ENCODE measurements at places on chromosomes 13 and 19.

DNA sequence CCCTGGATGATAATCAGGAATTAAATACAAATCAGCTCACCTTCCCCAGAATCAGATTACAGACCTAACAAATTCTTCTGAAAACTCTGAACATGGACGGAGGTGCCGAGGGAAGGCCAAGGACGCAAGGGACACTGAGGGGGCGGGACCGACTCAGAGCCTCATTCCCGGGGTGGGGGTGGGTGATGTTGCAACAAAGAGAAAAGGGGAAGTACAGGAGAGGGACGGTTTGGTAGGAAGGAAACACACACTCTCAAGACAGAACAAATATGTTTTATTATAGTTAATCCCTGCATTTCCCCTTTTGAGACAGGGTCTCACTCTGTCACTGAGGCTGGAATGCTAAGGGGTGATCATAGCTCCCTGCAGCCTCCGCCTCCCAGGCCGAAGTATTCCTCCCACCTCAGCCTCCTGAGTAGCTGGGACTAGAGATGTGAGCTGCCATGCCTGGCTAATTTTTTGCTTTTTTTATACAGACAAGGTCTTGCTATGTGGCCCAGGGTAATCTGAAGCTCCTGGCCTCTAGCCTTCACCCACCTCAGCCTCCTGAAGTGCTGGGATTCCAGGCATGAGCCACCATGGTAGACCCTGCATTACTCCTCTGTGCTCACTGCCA is 786 bp upstream of the LILRA2 start:
- H3K27me3 ChIP-seq, result no peaks in the 10 kb centered on the region
- DNase-seq, result peak; percentile 13
- no peak overlapping the region for H3K4me3 ChIP-seq
- no peaks in the 10 kb centered on the region for H3K36me3 ChIP-seq
- H3K4me1 ChIP-seq, result no peaks in the 10 kb centered on the region
- no peak overlapping the region for H3K27ac ChIP-seq

DNA sequence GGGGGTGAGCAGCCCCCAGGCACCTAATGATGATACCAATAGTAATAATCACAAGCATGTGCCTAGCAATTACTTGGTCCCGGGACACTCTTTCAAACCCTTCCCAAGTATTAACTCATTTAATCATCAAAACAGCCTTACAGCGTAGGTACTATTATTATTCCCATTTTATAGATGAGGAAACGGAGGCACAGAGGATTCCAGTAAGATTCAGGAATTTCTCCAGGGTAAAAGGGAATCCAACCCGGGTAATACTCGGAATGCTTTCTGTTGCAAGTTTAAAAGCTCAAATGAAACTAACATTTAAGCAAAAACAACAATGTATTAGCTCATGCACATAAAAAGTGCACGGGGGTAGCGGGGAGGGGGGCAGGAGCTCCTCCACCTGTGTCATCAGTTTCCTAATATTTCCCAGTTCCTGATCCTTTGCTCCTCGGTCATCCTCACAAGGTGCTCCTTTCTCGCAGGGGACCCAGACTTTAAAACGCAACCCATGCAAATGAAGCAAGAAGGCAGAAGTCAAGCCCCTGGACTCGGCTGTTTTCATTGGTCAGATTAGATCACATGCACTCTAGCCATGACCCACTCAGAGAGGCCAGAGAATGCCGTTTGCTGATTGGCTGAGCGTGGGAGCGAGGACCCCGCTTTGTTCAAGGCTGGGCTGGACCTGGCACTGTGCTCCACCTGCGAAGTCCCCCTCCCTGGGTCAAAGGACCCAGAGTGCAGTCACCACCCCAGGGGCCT is 38.3 kb upstream of the C19orf12 start:
- DNase-seq, result no peak
- no peak overlapping the region for H3K27ac ChIP-seq
- H3K27me3 ChIP-seq, result no peaks in the 10 kb centered on the region
- no peak overlapping the region for H3K4me3 ChIP-seq
- H3K36me3 ChIP-seq, result no peaks in the 10 kb centered on the region
- no peaks in the 10 kb centered on the region for H3K4me1 ChIP-seq

GRCh38 chr19:34474233-34474989 is 7.1 kb upstream of the WTIP start:
- no peaks in the 10 kb centered on the region for H3K27me3 ChIP-seq
- no peak overlapping the region for H3K4me3 ChIP-seq
- H3K36me3 ChIP-seq, result no peaks in the 10 kb centered on the region
- H3K4me1 ChIP-seq, result peaks cover 4% of the 10 kb centered on the region
- no peak for DNase-seq

DNA sequence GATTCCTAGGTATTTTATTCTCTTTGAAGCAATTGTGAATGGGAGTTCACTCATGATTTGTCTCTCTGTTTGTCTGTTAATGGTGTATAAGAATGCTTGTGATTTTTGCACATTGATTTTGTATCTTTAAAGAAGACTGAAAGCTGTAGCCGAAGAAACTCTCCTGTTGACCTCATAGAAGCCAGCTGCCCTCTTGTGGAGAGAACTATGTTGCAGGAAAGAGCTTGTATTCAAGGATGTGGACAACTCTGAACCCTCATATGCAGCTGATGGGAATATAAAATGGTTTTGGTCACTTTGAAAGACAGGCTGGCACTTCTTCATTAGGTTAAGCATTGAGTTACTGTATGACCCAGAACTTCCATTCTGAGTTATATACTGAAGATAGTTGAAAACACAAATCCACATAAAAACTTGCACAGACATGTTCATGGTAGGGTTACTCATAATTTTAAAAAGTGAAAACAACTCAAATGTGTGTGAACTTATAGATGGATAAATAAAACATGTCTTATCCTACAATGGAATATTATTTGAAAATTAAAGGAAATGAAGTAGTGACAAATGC is 65.8 kb upstream of the SLITRK6 start:
- no peaks in the 10 kb centered on the region for H3K4me1 ChIP-seq
- H3K36me3 ChIP-seq, result no peaks in the 10 kb centered on the region
- no peak overlapping the region for H3K4me3 ChIP-seq
- H3K27me3 ChIP-seq, result no peaks in the 10 kb centered on the region
- no peak for DNase-seq
- H3K27ac ChIP-seq, result no peak overlapping the region

GRCh38 chr13:74561155-74561554 is 427.0 kb upstream of the KLF12 start:
- H3K4me1 ChIP-seq, result no peaks in the 10 kb centered on the region
- no peaks in the 10 kb centered on the region for H3K36me3 ChIP-seq
- no peaks in the 10 kb centered on the region for H3K27me3 ChIP-seq
- no peak for DNase-seq
- no peak overlapping the region for H3K27ac ChIP-seq

GRCh38 chr19:33408538-33409434 is 35.3 kb downstream of the CEBPG start:
- H3K27me3 ChIP-seq, result no peaks in the 10 kb centered on the region
- H3K36me3 ChIP-seq, result peaks cover 30% of the 10 kb centered on the region
- no peak for DNase-seq
- no peak overlapping the region for H3K4me3 ChIP-seq

GRCh38 chr19:378706-379105 is 30.2 kb downstream of the C2CD4C start:
- peaks cover 34% of the 10 kb centered on the region for H3K27me3 ChIP-seq
- H3K4me1 ChIP-seq, result no peaks in the 10 kb centered on the region
- no peak overlapping the region for H3K4me3 ChIP-seq
- H3K36me3 ChIP-seq, result no peaks in the 10 kb centered on the region
- DNase-seq, result no peak
- H3K27ac ChIP-seq, result no peak overlapping the region

DNA sequence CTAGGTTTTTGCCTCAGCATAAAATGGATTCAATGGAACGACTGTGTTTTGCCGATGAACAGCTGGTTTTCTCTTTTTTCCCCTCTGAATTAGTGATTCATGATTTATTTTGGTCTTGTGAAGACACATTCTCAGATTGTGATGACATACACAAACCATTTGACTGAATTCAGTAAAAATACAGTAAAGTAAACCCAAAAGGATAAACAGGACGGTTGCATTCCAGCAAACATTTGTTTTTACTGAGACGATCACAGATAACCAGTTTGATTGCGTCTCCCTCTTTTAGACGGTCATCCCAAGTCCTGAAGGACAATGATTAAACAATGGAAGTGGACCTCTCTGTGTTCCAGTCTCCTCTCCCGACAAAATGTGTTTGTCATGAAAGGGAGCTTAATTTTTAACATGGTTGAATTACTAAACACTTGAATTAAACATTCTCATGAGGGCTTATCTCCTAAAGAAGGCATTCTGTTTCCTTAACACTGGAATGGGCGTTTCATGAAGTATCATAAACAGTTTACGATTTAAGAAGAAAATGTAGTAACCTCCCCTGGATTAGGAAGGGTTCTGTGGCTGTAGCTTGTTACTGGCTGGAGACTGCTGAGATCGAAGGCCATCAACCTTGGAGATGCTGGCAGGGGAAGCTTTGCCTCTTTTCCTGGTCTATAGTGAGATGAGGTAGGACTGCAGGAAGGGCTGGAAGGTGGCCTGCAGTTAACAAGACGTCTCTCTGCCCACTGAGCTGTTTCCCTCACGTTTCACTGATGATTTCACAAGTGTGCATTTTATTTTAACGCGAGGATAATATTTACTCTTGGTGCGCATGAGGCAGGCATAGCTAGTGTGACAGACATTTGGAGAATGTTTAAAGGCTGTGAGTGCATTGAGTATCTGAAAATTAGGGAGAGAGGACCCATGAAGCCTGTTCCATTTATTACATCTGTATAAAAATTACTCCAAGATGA is 457.9 kb downstream of the FGF9 start:
- no peak overlapping the region for H3K4me3 ChIP-seq
- no peaks in the 10 kb centered on the region for H3K4me1 ChIP-seq
- DNase-seq, result no peak
- no peaks in the 10 kb centered on the region for H3K36me3 ChIP-seq
- H3K27me3 ChIP-seq, result no peaks in the 10 kb centered on the region

Measured in tibial nerve (tissue), 4 donors.